T-helper 9 cell (primary cell): ENCODE measurements at places on chromosomes 12 and 14.

DNA sequence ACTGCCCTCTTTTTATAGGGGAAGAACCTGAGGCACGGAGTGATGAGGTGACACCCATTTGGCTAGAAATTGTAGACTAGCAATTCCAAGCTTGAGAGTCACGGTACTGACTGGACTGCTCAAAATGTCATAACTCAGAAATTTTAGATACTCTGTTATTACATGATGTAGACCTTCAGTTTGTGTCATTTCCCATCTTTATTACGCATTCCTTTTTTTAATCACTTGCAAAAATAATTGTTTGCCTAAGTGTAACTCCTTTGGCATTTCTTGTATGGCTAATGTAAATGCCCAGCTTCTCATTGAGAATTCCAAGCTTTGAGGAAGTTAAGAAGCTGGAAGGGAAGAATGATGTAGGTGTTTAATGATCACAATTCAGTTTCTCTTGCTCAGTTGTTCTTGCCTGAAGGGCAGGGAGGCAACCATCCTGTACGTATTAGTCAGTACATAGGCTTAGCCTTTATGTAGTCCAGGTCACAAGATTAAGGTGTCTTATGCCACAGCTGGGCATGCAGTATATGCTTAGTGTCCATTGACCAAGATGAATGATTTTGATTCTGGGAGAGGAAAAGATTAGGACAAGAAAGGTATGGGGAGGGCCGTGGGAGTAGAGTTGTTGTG, 68.2 kb upstream of the EVL start:
- DNase-seq: no peak

GRCh38 chr12:125919856-125920470, 854.7 kb downstream of the AACS start:
- no peak for DNase-seq

DNA sequence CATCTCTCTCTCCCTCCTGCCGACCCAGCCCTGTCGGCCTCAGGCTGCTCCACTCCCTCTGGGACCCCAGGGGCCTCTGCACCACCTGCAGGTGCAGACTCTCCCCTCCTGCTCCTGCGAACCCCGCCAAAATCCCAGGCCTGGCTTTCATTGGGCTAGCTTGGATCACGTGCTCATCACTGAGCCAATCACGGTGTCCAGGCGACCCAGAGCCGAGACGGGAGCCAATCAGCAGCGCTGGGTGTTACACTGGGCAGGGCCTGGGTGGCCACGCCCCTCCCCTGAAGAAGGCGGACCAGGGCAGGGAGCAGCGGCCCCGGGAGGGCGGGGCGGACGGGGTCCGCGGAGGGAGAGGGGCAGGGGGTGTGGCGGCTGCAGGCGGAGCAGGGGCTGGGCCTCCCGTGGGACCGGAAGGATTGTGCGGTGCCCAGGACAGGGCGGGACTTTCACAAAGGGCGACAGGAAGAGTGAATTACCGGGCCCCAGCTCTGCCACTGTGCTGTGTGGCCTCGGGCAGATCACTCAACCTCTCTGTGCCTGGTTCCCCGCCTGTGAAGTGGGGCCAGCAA, 66.6 kb upstream of the FBRSL1 start:
- no peak for DNase-seq

- no peak for DNase-seq
Measured at GRCh38 chr12:51866324-51866723, 17.8 kb upstream of the FIGNL2 start.

DNA sequence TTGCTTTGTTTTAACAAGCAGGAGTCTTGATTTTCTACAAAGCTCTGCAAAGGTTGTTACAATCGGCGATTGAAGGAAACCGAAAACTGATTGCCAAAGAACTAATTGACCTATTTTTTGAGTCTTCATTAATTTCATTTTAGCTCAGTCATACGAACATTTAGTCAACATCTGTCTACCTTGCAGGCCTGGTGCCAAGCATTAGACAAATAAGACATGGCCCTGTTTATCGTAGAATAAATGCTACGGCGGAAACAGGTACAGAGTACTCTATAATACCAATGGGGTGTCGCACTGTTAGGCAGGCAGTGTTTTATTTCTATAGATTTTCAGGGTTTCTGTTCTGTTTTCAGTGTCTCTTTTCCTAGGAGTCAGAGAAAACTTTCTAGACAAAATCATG, 171.5 kb downstream of the BCAT1 start:
- DNase-seq: no peak

DNA sequence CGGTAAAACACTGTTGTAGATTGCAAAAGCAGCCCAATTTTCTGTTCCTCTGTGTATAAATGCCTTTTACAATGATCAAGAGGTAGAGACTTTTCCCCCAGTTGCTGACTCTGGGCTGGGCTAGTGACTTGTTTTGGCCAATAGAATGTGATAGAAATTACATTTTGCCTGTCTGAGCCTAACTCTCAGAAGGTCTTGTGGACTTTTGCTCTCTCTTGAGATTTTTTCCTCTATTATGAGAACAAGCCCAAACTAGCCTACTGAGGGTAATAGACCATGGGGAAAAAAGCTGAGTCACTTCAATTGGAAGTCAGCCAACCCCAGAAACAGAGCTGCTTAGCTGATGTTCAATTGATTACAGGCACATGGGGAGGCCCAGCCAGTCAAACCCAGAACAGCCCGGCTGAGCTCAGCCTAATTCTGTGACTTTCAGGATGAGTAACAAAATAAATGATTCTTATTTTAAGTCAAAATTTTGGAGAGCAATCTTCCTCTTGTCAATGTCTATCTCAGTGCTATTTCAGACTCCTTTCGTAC, 61.4 kb downstream of the MYF5 start:
- no peak for DNase-seq

- DNase-seq: no peak
Measured at GRCh38 chr14:100865682-100866591, 37.6 kb downstream of the RTL1 start.

- DNase-seq: no peak
Measured at GRCh38 chr14:51206462-51206861, 33.6 kb upstream of the TMX1 start.

GRCh38 chr14:67413806-67414769, 2.1 kb upstream of the PLEK2 start:
- DNase-seq: no peak

- no peak for DNase-seq
Measured at GRCh38 chr14:89806451-89806850, 148.1 kb downstream of the EFCAB11 start.

GRCh38 chr14:24224618-24225071, 7.5 kb downstream of the NEDD8 start:
- no peak for DNase-seq

- peak; percentile 10 for DNase-seq
Measured at GRCh38 chr12:117134059-117134458, 34.8 kb upstream of the TESC start.

- no peak for DNase-seq
Measured at GRCh38 chr12:117526757-117527478, 165.5 kb upstream of the NOS1 start.
